NCI-H1417 treated with DMSO at 0.1 percent for 48 hours (cell line): ENCODE measurements at places on chromosomes 7 and 10.

- DNase-seq: no peak
Observed at GRCh38 chr7:2498708-2499107, 20.9 kb upstream of the LFNG start.

GRCh38 chr10:86936661-86937501 is 20.5 kb downstream of the MMRN2 start:
- DNase-seq: no peak

DNA sequence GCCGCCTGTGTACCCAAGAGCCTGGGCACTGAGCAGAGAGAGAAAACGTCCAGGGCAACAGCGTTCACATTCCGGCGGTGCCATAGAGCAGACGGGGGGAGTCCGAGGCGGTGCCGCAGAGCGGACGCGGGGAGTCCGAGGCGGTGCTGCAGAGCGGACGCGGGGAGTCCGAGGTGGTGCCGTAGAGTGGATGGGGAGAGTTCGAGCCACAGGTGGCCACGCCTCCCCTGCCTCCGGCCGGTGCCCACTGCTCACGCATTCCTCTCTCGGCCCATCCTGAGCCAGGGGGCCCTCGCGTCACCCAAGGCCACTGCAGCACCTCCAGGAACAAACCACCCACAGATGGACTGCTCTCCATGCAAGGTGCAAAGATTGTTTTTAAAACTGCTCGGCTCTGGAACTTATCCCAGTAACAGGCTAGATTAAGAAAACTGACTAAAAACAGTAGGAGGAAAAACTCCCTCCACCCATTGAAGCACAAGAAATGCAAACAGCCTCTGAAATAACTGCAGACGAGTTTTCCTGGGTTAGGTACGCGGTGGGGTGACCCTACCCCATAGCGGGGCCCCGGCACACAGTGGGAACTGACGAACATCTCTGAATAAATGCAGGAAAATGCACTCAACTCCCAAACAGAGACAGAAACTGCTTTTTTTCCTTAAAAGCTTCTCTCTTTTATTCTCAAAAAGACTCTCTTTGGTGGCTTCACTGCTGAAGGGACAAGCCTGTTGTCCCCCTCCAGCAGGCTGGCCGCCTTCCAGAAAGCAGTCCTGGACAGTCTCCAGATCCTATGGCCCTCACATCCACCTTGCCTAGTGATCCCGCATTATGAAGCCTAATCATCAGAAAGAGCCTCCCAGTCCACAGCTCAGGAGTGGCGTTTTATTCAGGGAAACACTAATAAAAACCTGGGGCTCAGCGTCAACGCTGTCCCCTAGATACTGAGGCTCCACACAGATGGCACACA is 55.9 kb downstream of the DIP2C start:
- DNase-seq: no peak

- DNase-seq: no peak
Observed at GRCh38 chr10:79250259-79250658, 97.0 kb upstream of the PPIF start.

DNA sequence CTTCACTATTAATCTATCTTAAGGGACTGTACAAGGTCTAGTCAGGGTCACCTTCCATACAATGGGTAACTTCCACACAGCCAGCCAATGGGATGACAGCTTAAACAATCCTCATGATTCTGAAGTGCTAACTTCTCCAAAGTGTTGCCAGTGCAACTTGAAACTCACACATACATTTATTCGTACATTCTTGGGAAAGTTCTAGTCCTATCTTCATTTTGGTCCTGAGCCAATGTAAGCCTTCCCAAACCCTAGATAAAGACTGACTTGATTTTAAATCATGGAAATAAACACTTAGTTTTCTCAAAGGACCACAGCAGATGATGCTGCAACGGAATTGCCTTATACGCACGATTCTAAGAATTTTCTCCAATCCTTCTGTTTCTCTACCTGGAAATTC is 117.5 kb upstream of the COL1A2 start:
- no peak for DNase-seq
